G401 (cell line): ENCODE measurements at places on chromosomes 13 and 19. TPM values are rescaled to one million over a fixed set of nuclear protein-coding genes. Genes with fewer than 3 reads are reported as not detected.

GRCh38 chr13:95136638-95137037 is 164.6 kb downstream of the ABCC4 start:
- DNase-seq, result no peak

GRCh38 chr19:32691291-32691951 is at the start of gene NUDT19:
NUDT19 (plus strand) TSS chr19:32691821; CDS start chr19:32691961, 140 bp downstream.
- DNase-seq, result peak; percentile 77

DNA sequence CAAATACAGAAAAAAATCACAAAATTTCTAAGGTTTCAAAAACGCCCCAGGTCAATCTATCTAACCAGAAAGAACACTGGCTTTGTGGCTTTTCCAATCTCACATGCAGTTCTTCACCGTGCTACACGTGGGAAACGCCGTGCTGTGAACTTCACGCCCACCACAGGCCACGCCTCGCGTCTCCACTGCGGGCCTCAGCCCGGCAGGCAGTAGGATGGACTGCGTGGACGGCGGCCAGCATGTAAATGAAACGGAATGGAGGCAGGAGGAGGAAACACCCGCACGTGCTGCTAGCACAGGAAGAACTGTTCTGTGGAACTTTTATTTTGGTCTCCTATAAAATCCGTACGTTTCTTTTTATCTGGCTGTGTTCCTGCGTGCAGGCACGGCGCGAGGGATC is 23.8 kb downstream of the ZNF787 start:
- DNase-seq, result no peak

- no peak for DNase-seq
These were observed 8.6 kb downstream of the PPP5C start for GRCh38 chr19:46355234-46356148.

The PSG2 gene
- total RNA-seq, result 6.0 and 8.0 TPM in 2 replicates

DNA sequence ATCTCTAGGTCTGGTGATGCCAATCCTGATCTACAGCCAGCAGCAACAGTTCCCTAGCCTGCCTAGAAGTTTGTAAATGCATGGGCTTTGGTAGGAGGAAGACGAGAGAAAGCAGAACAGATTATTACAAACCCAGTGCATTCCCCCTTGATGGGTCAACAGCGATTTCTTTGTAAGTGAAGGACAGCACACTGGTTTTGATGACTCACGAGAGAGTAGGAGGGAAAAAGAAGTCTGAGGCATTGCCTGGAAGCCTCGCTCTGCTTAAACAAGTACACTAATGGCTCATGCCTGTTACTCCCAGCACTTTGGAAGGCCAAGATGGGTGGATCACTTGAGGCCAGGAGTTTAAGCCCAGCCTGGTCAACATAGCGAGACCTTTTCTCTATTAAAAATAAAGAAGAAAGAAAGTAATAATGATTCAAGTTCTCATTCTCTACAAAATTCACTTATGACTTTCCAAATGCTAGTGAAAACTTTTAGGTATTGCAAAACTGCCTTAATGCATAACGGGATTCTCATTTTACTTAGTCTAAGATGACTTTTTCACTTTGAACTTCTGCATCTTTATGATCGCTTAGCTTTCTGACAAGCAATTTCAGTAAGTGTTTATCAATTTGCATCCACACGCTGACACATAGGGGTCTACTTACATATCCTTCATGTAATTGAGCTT is 47.7 kb upstream of the USPL1 start:
- no peak for DNase-seq

The ZNF681 gene
- 4.1 and 7.0 TPM in 2 replicates for total RNA-seq

The ZGLP1 gene
- 0.55 and 1.6 TPM in 2 replicates for total RNA-seq

DNA sequence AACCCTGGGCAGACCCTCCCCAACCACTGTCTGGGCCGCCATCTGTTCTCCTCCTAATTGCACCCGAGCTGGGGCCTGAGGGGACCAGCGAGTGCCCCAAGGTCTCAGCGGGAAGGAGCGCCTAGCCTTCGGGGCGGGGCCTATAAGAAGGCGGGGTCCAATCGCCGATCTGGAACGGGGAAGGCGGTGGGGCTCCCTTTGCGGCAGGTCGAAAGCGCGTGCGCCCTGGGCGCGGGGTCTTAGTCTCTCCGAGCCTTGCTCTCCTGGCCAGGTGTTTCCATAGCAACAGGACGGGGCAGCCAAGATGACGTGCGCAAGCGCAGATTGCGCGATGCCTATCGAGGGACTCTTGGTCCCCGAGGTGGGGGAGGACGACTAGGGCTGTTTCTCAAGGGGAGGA is 2.8 kb downstream of the MAST1 start:
- DNase-seq, result peak; percentile 83

GRCh38 chr13:66359393-66359792 is 870.7 kb downstream of the PCDH9 start:
- DNase-seq, result no peak

The FXYD7 gene
- total RNA-seq, result not detected in 2 replicates

GRCh38 chr13:99196466-99197116 is 4.1 kb upstream of the UBAC2 start:
- no peak for DNase-seq

- no peak for DNase-seq
These were observed 15.2 kb upstream of the ZNF543 start for GRCh38 chr19:57305056-57305455.
